Posterior cingulate gyrus (tissue), 11 donors: ENCODE measurements at places on chromosomes 16 and 17.
A peak's percentile ranks its signal among the peaks of the same experiment; 100 is the strongest.

GRCh38 chr16:13611596-13611995, 308.4 kb upstream of the ERCC4 start:
- no peak for DNase-seq

DNA sequence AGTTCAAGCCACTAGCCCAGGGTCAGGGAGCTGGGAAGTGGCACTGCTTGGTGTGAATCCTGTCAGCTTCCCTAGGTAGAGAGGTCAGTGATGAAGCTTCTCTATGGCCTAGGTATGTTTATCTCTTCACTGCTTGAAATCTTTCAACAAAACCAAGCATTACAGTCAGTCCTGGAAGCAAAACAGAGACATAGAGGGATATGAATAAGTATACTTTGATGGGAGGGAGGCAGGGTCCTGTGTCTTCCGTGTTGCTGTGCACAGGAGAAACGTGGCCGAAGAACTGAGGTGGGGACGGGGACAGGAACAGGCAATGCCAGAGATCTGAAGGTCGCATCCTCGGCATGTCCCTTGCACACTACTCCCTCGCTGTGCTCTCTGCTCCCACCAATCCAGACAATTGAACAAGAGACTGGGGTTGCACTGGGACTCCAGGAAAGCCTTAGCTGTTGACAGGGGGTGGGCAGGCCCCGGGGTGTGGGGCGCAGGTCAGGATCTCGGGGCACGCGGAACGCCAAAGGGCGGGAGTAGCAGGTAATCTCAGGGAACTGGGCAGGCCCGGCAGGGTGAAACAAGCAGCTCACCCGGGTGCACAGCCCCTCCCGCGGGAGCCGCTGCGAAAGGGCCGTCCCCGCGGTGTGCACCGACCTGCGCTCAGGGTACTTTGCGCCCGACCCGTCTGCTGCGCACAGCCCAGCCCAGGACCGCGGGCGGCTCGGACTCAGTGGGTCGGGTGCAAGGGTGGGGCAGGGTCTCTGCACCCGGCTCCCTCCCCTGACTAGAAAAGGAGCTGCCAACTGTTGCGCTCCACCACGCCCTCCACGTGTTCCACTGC, at the start of gene MT1H:
MT1H (plus strand) TSS at position 810 of the 835 bp plus-strand sequence. CDS start 71 bp downstream, outside the sequence.
- DNase-seq = no peak

DNA sequence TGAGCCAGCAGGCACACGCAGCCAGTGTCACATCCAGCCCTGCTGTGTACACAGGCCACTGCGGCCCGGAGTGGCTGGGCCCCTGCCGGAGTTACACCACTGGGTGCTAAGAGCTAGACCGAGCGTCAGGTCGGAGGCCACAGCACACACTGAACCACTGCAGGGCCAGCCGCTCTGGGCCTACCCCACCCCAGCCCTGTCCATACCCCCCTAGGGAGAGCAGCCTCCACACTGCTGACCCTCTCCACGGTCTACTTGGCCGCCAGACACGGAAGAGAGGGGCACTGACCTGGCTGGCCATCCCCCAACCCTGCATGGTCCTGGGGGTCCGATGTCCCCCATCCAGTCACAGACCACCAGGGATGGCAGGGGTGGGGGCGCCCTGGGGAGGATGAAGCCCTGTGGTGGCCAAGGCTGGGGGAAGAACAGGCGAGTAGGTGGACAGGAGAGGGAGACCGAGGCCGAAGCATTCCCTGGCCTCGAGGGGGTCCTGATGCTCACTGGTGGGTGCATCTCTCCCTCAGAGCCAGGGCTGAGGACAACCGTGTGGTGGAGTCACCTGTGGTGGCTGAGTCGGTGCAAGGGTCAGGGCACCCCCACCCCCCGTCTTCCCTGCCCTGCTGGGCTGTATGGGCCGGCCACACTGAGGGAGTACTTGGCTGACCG, 34.9 kb upstream of the ZC3H18 start:
- no peak for DNase-seq

- DNase-seq = no peak
These were observed 72.9 kb downstream of the METRNL start for GRCh38 chr17:83152227-83152744.

- no peak for DNase-seq
These were observed 963.5 kb upstream of the SOX9 start for GRCh38 chr17:71157297-71157696.

GRCh38 chr16:75099738-75100602, 16.6 kb downstream of the LDHD start:
- DNase-seq = no peak

- DNase-seq = no peak
These were observed 54.4 kb upstream of the LGALS9 start for GRCh38 chr17:27576477-27577083.

GRCh38 chr17:30920683-30921543, 832 bp upstream of the ADAP2 start:
- DNase-seq = no peak

GRCh38 chr16:75011634-75012307, 12.9 kb downstream of the ZNRF1 start:
- no peak for DNase-seq

DNA sequence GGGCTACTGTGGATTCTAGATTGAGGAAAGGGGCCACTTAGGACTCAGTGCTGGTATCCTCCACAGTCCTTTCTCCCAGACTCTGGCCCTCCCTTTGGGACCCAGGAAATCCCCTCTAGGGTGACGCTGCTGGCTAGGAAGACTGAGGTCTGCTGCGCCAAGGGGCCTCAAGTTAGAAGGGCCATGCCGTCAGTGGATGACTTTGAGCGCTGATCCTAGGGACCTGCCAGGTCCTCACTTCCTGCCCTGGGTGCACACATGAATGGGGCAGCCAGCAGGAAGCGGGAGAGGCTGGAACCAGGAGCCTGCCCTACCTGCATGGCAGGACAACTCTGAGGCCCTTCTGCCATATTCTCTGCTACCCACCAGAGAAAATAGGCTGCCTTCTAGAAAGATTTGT, 145.0 kb downstream of the RAB11FIP4 start:
- DNase-seq = no peak

- no peak for DNase-seq
These were observed 23.3 kb downstream of the ELAC2 start for GRCh38 chr17:12994341-12995074.

- DNase-seq = peak; percentile 21
These were observed 52.0 kb downstream of the CBFA2T3 start for GRCh38 chr16:88924834-88925539.

DNA sequence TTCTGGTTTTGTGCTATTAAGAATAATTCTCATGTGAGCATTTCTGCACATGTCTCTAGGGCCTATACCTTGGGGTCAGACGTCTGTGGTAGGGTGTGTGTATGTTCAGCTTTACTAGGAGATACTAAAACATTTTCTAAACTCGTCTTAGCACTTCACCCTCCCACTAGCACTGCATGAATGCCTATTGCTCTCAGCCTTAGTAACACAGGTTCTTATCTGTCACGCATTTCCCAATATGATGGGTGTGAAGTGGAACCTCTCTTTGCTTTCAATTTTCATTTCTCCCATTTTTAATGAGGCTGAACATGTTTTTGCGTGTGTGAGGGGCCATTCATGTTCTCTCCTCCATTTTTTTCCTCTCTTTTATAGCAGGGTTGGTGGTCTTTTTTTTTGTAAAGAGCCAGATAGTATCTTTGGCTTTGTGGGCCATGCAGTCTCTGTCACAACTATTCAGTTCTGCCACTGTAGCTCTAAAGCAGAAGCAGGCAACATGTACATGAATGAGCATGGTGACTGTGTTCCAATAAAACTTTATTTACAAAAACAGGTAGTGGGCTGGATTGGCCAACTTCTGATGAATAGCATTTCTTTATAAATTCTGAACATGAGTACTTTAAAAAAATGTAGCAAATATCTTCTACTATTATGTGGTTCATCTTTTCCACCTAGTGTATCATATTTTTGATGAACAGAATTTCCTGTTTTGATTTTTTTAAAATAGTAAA, 354.0 kb downstream of the XYLT1 start:
- no peak for DNase-seq

DNA sequence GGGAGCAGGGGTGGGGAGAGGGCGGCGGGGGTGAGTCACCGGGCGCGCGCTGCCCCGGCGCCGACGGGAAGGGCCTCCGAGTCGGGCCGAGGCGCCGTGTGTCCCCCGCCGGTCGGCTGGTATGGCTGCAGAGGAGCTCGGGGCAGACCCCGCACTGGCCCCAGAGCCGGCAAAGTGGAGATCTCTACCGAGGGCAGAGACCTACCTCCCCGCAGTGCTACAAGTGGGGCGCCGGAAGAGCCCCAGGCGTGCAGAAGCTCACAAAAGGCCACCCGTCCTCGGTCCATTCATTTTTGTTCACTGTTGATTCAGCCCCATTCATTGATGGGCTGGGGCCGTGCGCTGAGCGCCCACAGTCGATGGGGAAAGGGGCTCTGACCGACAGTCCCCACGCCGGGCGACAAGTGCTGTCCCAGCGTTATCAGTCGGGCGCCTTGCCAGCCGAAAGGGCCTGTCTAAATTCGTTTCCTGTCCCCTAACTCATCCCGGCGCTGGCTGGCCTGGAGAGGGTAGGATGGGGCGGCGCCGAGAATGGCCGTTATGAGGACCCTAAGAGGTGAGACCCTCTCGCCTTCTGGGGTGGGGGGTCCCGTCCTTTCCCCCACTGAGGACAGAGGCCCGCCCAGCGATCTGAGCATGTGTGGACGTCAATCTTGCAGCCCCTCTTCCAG, 709 bp upstream of the ENO3 start:
- DNase-seq = no peak

DNA sequence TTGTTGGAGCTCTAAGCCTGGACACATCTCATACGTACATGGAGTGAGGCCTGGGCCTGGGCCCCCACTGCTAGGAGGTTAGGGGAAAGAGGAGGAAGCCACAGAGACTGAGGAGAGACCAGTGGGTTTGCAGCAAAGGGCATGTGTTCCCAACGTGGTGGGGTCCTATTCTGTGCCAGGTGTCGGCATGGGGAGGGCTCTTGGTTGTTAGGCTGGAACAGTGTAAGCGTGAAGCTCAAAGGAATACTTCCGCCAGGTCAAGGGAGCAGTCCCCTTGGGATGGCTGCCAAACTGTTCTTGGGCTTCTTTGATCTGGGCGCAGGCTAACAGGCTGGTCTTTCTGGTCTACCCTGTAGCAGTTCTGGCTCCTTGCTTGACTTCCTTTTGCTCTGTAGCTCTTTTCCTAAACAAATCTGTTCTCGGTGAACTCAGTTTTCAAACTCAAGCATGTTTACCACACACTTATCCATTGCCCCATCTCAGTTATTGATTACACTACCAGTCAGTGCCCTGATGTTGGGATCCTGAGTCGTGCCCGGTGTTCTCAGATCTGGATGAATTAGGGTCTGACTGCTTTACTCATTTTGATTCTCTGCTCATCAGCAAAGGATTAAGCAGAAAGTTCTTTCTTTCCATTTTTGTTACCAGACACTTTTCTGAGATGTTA, 36.4 kb downstream of the GPT2 start:
- no peak for DNase-seq

- no peak for DNase-seq
These were observed 301 bp upstream of the ULK2 start for GRCh38 chr17:19868079-19868395.

DNA sequence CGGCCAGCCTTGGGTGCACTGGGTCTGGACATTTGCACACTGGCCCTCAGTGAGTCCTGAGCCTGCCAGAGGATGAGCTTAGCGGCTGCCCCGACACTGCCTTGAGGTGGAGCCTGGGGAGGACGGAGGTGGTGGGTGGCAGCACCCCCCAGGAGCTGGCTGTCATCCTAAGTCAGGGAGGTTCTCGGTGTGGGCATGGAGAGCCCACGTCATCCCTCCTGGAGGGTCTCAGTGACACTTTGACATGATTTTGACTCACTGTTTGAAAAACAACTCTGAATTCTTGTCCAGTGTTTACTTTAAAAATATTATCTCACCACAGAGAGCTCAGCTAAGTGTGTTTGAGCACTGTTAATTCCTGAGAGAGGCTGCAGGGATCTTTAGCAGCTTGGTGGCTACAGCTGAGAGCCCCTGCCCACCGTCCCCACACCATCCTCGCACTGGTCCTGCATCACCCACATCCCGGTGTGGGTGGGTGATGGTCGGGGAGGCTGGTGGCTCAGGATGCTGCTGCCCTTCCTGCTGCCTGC, 63.1 kb downstream of the BANP start:
- no peak for DNase-seq

- DNase-seq = no peak
These were observed 14.2 kb downstream of the KCNJ2 start for GRCh38 chr17:70183508-70183907.

- no peak for DNase-seq
These were observed 6.7 kb downstream of the PLA2G15 start for GRCh38 chr16:68251832-68252231.

DNA sequence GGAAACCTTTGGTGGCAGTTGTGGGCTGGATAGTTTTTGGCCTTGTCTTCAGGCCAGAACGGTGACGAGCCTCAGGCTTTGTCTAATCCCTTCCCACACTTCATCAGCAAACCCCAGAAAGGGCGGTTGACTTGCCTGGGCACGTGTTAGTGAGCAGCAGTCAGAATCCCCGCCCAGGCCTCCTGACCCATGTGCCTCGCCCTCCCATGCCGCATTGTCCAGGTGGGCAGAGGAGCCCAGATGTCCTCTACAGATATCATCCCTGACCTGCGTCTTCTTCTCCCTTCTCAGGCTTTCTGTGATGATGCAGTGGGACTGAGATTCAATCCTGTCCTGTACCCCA, 82.5 kb downstream of the OR1D5 start:
- no peak for DNase-seq

DNA sequence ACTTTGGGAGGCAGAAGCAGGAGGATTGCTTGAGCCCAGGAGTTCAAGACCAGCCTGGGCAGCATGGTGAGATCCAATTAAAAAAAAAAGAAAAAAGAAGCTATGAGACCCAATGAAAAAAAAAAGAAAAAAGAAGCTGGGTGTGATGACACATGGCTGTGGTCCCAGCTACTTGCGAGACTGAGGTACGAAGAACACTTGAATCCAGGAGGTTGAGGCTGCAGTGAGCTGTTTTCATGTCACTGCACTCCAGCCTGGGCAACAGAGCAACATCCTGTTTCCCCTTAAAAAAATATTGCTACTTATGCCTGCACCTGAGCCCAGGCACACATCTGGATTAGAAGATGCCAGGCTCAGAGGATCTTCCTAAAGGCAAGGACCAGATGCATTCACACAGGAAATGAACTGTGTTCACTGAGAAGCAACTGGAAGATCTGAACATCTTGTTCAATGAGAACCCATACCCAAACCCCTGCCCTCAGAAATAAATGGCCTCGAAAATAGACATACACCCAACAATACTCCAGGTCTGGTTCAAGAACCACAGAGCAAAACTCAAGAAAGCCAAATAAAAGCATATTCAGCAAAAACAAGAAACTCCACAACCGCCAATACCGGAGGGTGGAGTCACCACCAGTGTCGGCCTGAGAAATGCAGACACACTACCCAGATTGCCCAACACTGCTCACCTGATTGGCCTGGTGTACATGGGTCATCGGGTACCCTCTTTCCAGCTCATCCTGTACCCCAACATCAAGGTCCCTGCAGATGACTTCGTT, 4.4 kb downstream of the RNF135 start:
- no peak for DNase-seq

DNA sequence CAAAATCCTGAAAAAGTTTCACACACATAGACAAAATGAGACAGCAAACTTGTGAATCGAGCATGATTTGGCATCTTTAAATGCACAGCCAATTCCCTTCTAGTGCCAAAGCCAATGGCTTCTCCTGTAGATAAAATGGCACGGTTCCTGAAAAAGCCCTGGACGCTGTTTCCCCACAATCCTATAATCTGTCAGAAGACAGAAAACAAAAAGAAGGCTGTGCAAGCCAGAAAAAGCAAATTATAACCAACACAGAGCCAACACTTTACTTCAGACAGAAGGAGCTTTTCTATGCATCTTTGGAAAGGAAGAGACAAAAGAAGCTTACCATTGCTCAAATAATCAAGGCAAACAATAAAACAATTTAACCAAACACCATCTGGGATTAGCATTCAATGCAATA, 23.8 kb downstream of the FAM222B start:
- DNase-seq = no peak
